ENCODE measurements at places on chromosomes 4 and X.

DNA sequence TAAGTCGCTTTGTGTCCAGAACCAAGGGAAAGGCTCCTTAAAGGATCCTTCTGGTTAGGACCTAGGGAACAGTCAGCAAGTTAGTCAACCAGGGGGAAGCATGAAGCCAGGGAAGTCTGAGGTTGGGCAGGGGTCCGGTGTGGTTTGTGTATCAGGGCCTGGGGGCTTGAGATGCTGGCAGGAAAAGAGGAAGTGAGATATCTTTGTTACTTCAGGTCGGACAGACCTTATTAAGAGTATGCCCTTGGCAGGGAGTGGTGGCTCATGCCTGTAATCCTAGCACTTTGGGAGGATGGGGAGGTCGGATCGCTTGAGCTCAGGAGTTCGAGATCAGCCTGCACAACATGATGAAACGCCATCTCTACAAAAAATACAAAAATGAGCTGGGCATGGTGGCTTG lies 52.3 kb upstream of the TRPC5OS start:
- DNase-seq = no peak

GRCh38 chr4:100379583-100380105 lies 138.2 kb downstream of the EMCN start:
- DNase-seq = no peak

DNA sequence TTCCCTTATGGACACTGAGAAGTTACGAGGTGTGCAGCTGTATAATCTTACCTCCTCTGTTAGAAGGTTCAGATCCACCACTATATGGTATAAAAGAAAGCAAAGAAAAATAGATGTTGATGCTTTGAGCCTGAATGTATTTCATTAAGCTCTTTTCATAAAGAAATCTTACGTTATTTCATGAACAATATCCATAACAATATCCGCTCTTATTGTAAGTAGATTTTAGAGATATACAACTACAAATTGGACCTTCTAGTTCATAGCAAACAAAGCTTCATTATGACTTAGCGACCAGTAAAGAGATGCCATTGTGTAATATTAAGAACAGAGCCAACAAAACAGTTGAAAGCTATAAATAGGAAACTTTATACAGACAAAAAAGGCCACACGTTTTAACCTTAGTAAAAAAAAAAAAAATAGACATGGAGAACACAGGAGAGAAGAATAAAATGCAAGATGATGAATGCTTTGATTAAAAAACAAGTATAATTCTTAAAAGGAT lies 203.6 kb downstream of the PDGFC start:
- no peak for DNase-seq

DNA sequence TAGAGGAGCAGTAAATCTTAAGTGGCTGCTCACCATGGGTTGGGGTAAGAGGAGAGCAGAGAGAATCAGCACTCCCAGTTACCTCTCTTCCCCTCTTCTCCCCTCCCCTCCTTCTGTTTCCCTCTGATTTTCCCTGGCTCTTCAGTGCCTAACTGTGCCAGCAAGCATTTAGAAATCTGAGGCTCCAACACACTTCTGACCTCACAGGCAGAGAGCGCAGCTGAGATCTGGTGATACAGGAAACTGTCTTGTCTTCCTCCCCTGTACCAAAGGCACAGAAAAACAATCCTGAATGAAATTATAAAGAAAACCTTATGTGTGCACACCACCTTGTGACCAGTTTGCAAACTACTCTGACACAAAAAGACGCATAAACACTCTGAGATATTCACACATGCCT lies 82.4 kb upstream of the SMIM10 start:
- DNase-seq = no peak

DNA sequence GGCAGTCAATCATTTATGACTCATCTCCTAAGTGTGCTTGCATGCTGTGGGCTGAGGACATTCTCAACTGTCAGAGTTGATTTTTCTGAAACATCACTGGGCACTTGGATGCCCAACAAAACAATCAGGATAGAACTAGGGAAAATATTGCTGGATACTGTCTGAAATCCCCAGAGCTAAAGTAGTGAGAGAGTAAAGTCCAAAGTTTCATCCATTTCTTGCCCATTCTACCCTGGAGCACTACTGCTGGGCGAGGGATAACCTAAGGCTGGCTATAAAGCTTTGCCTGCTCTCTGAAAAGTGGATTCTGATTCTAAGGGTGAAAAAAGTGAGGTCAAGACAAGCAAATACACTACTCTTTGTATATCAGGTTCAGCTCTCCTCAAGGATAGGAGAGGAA lies 279.6 kb upstream of the EDA2R start:
- DNase-seq = no peak

GRCh38 chr4:7330031-7330596 lies 104.6 kb downstream of the PSAPL1 start:
- no peak for DNase-seq

DNA sequence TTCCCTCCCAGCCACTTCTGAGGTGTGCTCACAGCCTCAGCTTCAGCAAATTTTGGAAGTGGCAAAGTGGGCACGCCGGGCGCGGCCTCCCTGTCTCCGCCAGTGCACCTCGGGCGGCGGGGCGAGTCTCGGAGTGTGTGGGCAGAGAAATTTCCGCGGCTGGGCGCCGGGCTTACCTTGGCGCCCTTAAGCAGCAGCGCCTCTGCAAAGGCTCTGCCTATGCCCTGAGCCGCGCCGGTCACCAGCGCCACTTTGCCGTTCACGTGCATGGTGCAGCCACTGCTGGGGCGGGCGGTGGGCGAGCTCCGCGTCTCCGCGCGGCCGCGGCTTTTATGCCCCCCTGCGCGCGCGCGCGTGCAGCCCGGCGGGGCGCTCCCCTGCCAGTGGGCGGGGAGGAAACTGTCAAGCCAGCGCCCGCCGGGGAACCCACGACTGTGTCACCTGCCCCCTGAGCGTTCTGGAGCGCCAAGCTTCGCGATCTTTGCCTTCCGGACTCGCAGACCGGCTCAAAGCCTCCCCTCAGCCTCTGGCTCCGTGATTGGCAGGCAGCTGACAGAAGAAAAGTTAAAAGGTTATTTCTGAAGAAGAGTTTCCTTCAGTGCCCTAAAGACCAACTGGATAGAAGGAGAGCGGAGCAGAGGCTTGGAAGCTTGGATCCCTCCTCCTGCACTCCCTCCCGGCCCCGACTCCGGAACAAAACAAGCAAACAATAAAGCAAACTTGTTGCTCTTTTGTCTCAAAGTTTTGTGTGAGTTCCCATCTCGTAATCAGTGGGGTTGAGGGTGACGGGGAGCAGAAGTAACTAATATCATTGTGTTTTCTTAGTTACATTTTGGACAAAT lies at the start of gene HPGD:
Gene HPGD, minus strand, starts transcription at position 306 of the 842 bp plus-strand sequence. Its CDS starts 37 bp downstream, at position 269.
- DNase-seq = no peak

DNA sequence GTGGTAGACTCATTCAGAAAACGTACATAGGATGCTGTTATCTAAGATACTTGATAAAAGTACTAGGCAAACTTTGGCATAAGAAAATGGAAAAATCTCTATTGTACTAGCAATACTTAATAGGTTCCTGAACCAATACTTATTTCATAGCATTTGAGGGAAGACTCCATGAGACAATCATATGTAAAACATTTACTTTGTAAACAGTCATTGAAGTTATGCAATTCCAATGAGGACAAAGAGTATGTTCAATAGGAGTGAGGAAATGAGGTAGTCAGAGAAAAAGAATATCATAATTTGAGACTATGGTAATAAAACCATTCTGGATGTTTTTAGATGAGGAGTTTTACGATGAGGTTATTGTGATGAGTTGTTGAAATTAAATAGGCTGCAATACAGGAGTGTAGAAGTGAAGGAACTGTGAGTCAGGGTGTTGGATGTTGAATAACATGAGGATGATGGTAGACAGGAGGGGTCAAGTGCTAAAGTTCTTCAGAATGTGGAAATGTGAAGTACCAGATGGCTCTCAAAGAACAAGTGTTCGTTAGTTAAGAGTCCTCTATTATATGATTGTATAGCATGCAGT lies 397.9 kb downstream of the PPP3CA start:
- DNase-seq = no peak

GRCh38 chr4:145660064-145660463 lies 19.9 kb upstream of the C4orf51 start:
- DNase-seq = no peak

- no peak for DNase-seq
Measured at GRCh38 chr4:61662362-61662761, 462.2 kb downstream of the ADGRL3 start.

- no peak for DNase-seq
Measured at GRCh38 chr4:163482190-163482589, 8.6 kb upstream of the TKTL2 start.

- no peak for DNase-seq
Measured at GRCh38 chr4:55284331-55284730, 61.7 kb upstream of the SRD5A3 start.

DNA sequence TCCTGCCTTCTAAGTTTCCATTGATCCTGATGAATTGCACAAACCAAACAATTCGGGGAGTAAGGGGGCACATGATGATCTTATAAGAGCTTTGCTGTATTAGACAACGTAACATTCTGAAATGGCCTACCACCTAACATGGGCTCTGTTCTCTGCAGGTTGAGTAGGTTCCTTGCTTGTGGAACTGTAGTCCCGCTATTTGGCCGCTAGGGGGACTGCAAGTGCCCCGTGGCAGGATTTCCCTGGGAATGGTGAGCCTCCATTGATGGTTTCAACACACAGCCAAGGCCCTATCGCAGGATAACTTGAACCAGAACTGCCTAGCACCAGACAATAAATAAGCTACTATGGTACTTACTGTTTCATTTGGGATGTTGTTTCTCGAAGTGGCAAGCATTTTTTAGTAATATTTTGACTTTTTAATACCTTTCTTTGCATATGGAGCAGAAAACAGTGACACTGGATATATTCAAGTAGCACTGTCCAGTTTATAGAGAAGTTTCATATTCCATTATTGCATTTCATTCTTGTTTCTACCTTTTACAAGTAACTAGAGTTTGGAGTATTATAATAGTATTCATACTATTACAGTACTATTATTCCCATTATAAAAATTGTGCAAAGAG lies 11.9 kb downstream of the AR start:
- DNase-seq = no peak

- no peak for DNase-seq
Measured at GRCh38 chr4:38145033-38145678, 185.0 kb downstream of the PTTG2 start.

DNA sequence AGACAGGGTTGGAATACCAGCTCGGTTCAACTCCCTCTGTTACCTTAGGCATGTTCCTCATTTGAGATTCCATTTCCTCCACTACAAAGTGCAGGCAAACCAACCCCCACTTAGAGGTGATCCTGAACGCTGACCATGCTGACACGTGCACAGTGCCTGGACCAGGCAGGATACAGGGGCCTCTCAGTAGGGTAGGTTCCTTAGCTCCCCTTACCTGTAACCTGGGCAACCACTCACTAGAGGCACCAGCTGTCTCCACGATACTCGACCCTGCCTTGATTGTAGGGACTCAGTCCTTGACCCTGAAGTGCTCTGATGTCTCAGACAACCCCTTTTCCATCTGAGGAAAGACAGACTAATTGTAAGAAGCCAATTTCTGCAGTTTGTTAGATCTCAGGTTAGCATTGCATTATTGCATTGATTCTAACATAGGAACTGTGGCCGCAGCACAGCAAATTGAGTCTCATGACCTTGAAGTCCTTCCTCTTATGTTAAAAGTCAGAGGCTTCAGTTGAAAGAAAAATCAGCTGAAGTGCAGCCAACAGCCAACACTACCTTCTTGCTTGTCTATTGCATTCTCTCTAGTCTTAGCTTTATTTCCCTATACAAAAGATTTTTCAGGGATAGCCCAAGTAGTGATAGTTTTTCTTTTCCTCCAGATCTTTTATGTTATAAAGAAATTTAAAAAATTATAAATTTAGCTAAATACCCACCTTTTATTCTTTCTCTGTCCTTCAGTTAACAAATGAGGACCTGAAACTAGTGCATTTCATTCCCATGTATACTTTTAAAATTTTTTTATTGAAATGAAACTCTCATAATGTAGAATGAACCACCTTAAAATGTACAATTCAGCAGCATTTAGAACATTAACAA lies 11.2 kb upstream of the C1QTNF7 start:
- no peak for DNase-seq

DNA sequence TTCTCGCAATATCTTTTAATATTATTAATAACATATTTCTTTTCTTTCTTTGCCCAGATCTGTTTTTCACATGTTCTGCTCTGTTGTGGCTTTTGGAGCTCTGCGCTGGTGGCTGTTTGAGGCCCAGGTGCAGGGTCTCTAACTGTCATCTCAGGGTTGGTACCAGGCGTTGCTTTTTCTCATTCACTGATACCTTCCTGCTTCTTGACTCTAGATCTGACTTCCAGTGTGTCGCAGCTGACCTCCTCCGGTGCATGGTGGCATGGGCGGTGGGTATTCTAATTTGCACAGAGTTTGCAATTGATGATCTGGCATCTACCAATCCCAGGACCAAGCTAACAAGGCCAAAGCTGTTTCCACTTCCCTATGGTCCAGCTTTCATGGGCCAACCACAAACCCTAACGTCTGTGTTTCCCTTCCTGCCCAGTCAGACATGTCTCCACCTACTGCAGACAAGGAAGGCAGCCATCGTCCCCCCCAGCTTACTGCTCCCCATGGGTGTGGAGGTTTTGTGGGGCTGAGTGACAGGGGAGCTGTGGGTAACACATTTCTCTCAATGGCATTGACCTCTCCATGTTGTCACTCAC lies 25.2 kb downstream of the LETM1 start:
- DNase-seq = no peak

DNA sequence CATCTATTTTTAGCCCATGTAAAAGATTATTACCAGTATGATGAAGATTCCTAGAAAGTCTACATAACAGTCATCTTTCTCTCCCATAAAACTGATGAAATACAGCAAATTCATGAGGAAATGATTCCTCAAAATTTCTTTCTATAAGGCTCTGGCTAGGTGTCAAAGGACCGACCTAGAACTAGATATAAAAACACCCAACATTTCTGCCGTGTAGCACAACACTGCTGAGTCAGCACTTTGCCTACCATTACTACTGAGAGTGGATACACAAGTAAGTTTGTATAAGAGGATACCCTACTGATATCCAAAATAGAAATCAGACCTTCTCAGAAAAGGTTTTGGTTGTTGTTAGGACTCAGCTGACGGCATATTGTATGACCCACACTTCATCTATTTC lies 24.7 kb downstream of the TMEM47 start:
- DNase-seq = no peak

GRCh38 chr4:73133784-73134183 lies 64.3 kb upstream of the COX18 start:
- no peak for DNase-seq

DNA sequence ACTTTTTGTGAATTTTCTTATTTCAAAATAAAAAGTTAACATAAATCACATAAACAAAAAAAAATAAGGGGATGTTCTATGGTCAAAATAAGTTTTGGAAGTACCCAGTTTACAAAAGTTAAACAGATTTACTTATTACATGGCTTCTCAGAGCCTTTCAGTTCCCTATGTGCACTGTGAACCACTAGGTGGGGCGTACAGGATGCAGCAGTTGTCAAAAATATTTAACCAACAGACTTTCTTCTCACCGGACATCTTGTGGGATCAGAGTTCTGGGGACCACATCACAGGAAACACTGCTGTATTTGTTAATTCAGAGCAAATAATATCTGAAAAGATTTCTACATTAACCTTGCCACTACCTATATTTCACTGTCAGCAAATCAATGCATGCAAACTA lies 74.1 kb downstream of the SMARCA1 start:
- DNase-seq = no peak

Measured in epithelial cell of proximal tubule (primary cell).